ENCODE measurements at places on chromosomes 4 and X. TPM values are rescaled to one million over a fixed set of nuclear protein-coding genes. Genes with fewer than 3 reads are reported as not detected.

The NEXMIF gene
- 0.26 TPM for total RNA-seq

The TLR2 gene
- total RNA-seq: 9.7 TPM

The PGK1 gene
- 421 TPM for total RNA-seq

The TRO gene
- total RNA-seq: 7.7 TPM

The TMSB15A gene
- not detected for total RNA-seq

The SYP gene
- total RNA-seq: 2.2 TPM
